ENCODE measurements at places on chromosomes 3 and 15.
A peak's percentile ranks its signal among the peaks of the same experiment; 100 is the strongest.

GRCh38 chr15:87477026-87477425, 779.5 kb downstream of the NTRK3 start:
- no peak for DNase-seq

- DNase-seq: no peak
Observed at GRCh38 chr15:94290730-94291129, 59.4 kb downstream of the MCTP2 start.

DNA sequence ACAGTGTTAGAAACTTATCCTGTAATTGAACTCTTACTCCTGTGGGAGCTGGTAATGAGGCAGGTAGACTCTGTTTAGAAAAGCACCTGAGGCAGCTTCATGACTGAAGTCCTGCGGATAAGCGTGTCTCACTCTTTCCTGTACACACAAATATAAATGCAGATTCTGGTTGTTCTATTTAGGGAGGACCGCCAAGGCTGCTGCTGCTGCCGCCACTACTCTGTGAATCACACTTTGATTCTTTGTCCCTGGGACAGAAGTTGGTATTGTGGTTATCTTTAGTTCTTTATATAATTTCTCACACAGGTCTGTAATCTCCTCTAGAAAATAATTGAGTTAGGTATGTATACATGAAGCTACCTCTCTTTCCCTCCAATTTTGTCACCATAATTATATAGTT, 3.6 kb downstream of the LSAMP start:
- DNase-seq: no peak

- DNase-seq: no peak
Observed at GRCh38 chr3:150480877-150481276, 65.4 kb downstream of the SERP1 start.

DNA sequence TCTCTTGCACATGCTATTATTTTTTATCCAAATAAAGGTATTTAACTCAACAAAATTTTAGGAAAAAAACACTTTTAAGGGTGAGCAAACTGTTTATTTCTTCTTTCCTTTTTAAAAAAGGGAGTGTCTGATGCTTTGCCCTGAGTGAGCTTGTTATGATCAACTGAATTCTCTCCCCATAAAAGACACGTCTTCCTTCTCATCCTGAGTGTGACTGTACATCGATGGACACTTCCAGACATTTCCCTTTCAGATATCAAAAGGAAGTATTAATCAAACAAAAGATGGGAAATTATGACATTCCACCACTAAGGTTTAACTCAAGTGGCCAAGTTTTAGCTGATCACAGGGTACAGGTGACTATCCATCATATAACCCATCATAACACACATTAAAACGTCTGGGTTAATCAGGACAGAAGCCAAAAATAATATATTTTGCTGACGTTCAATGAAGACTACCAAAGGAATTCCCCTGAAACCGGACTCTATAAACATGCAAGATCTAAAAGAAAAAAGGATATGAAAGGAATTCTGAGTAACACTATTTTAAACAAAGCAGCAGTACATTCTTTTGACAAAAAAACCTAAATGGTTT, 354.8 kb downstream of the MECOM start:
- no peak for DNase-seq

DNA sequence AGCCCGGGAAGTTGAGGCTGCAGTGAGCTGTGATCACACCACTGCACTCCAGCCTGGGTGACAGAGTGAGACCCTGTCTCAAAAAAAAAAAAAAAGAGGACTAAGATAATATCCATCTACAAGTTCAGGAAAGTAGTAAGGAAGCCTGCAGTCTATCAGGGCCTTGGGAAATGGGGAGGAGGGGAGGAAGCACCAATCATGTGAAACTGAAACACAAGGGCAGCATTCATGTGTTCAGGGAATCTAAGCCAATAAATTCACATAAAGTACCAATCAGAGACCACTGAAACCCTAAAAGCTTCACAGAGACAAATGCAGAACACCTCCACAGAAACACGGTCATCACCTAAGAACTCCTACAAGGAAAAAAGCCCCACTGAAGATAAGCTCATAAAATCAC, 22.9 kb upstream of the HHATL start:
- no peak for DNase-seq

GRCh38 chr15:92637626-92638025, 17.9 kb downstream of the FAM174B start:
- no peak for DNase-seq

DNA sequence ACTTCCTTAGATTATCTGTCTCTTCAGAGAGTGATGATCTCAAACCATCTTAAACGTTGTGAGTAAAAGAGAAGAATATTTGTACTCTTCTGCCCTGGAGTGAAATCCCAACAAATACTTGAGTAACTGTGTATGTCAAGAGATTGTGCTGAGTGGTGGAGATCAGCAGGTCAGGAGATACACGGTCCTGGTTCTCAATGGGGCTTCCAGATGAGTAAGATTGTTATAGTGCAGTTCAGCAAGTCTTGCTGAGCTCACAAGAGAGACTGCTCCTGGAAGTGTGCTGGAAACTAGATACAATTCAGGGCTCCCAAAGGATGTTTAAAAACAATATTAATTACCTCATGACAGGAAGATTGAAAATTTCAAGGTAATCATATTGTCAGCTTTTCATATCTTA, 184.3 kb downstream of the AKAP13 start:
- DNase-seq: no peak

- peak; percentile 4 for DNase-seq
Observed at GRCh38 chr15:59372352-59373211, at the start of gene MYO1E. TSS of gene MYO1E (minus strand) at chr15:59372871. CDS start at chr15:59372500, 371 bp downstream.

GRCh38 chr15:91867581-91868026, 14.1 kb downstream of the SLCO3A1 start:
- DNase-seq: no peak

DNA sequence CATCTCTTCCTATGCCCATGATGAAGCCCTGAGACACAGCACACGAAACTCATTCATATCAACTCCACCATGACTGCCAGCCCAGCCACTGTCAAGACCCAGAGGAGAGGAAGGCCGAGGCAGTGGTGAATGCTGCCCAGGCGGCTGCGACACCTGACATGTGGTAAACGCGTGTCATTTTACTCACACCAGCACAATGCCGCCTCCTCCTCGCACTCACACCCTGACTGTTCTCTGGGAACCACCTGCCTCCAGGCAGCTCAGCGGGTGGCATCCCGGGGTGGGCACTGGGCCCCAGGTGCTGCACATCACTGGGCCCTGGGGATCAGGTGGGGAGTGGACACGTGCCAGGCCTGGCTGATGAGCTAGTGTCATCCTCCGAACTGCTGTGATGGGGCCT, 21.5 kb downstream of the KLHL25 start:
- no peak for DNase-seq

GRCh38 chr3:47399531-47400270, 18.9 kb downstream of the PTPN23 start:
- no peak for DNase-seq

DNA sequence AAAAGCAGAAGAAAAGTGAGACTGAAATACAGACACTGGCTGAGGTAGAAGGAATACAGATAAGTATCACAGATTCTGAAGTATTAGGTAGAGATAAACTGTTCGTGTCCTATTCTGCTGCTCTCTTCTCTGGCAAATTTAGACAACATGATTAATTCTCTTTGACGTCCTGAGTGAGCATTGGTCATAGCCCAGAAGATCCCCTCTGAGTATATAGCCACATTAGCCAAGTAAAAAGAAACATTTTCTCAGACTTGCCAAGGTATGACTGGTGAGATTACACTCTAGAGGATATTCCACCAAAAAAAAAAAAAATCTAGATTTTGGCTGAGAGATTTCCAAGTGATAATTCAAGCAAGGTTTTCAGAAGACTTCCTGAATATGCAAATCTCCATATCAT, 111.4 kb upstream of the ALCAM start:
- DNase-seq: no peak

- DNase-seq: no peak
Observed at GRCh38 chr3:193564012-193564411, 9.3 kb upstream of the ATP13A4 start.

GRCh38 chr15:83913034-83913632, 259.2 kb downstream of the ADAMTSL3 start:
- no peak for DNase-seq

DNA sequence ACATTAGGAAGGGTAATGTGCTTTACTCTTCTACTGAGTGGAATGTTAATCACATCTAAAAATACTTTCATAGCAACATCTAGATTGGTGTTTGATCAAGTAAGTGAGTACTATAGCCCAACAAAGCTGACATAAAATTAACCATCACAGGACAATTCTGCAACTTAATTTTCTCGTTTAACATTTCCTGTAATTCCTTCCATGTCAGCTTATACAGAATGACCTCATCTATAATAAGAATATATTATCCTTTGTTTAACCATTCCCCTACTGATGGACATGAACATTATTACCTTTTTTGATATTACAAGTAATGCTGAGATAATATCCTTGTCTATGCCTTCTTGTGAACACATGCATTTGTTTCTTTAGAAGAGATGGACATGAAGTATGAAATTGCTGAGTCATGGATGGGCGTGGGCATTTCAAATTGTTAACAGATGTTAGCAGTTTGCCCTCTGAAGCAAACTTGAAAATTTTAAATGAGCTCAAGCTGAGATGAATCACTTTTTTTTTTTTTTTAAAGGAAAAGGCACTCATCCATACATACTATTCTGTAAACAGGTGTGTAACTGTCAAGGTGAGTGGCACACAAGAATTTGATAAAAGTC, 85.1 kb downstream of the OXNAD1 start:
- DNase-seq: no peak

DNA sequence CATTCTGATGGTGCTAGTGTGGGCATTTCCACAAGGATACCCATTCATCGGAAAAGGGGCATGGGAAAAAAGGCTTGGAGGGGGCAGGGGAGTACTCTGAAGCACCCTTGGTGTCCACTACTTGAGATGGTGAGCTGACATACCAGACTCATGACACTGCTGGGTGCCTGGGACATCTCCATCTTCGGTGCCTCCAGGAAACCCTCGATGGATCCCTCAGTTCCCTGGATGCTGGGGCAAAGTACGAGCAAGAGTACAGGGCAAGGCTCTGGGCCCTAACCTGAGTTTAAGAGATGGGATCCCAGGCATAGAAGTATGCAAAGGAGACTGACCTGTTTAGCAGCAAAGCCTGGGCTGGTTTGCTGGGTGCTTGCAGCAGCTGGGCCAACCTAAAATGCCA, 5.2 kb upstream of the IP6K1 start:
- no peak for DNase-seq

- DNase-seq: peak; percentile 27
Observed at GRCh38 chr15:33126559-33127290, 67.8 kb downstream of the FMN1 start.

GRCh38 chr3:53921296-53921695, 29.6 kb upstream of the SELENOK start:
- DNase-seq: no peak
